ENCODE measurements at places on chromosomes 12 and 14.

GRCh38 chr12:119990382-119990874 lies 1.4 kb downstream of the BICDL1 start:
- DNase-seq, result no peak

DNA sequence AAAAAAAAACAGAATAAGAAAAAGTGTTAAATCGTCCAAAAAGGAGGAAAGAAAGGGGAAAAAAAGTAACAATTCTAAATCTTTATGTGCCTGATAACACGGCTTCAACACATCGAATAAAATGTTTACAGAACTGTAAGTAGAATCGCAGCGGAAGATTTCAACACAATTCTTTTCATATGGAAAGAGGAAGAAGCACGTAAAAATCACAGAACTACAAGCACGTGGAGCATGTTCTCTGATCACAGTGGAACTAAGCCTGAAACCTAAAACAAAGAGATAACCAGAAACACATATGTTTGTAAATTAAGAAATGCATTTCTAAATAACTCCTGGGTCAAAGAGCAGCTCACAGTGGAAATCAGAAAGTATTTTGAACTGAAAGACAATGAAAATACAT lies 8.7 kb downstream of the CLEC7A start:
- no peak for DNase-seq

GRCh38 chr12:104049278-104049902 lies 597 bp downstream of the GLT8D2 start:
- peak; percentile 74 for DNase-seq

DNA sequence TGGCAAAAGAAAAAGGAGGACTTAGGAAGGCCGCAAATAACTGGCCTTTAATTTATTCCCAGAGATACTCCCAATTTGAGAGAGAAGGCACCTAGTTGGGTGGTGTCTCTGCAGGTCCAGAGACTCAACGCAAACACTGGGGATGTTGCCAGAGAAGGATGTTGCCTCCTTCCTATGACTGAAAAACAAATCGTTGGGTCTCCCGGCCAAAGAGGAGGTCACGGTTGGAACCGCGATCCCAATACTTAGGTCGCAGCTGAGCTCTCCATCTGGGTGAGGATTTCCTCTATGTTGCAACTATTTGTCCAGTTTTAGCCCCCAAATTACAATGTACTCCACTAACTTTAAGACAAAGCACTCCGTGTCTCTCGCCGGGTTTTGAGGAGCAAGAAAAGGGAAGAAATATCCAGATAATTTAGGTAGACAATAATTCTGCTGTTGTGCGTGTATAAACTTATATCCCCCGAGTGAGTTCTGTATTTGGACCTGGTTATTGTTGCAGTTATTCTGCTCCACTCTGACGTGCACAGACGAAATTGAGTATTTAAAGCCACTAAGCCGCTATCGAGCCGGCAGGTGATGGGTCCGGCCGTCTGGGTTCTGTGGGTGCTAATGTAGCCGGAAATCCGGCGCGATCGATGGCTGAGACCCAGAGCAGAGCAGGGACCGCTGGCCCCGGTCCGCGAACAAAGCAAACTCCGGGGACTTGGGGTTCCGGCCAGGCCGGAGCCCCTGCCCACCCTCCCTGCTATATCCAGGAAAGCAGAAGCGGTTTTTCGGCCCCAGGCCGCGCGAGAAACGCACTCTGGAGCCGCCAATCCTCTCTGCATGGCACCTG lies 5.7 kb downstream of the HOXC12 start:
- no peak for DNase-seq

- peak; percentile 49 for DNase-seq
Observed at GRCh38 chr12:108691998-108692808, 39.1 kb downstream of the CORO1C start.

DNA sequence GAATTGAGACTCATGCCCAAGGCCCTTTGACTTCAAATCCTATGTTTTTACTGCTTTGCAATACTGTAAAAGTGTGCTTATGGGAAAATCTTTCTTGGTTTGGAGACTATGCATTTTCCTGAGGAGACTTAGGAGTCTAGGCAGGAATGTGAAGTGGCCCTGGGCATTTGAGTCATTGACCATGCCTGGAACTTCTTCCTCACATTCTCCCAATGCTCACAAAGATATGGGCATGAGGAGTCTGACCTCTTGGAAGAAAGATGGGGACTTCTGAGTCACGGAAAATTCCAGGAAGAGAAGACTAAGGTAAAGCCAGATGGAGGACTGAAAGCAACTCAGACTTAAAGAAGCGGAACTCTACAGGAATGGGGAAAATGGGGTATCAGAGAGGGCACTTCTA lies 38.2 kb upstream of the ZNF641 start:
- peak; percentile 73 for DNase-seq

- no peak for DNase-seq
Observed at GRCh38 chr12:55637467-55637866, 775 bp downstream of the OR10P1 start.

GRCh38 chr14:68820119-68820518 lies 27.3 kb upstream of the ZFP36L1 start:
- no peak for DNase-seq

DNA sequence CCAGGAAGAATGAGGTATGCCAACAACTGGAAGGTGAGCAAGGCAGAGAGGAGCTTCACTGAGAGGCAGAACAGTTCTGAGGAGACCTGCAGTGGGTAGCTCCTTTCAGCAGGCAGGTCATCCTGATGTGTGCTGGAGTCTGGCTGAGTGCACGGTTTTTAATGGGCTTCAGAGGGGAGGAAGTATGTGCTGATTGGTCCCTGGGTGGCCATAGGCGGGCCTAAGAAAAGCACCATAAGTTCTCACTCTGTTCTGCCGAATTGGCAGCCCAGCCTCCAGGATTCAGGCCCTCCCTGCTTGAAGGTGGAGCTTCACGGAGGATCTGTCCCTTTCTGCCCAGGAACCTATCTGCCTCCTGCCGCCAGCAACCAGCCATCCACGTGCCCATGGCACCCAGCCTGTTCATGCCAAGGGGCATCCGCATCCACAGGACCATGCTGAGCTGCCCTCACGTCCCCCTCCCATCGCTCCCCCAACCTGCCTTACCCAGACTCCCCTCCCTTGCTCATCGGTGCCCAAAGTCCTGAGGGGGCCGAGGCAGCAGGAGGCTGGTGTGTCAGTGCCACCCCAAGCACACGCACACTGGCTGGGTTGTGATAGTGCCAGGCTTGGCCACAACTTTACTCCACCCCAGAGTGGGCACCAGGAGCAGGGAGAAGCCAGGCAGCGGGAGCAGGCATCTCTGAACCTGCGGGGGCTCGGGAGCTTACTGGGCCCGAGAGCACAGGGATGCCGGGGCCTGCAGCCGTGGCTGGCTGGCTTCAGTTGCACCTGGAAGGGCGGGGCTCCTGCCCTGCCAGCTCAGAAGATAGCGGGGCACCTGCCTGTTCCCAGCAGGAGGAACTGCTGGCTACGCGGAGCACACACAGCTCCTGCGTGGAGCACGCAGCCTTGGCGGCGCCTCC lies 608.4 kb upstream of the FOXG1 start:
- no peak for DNase-seq

DNA sequence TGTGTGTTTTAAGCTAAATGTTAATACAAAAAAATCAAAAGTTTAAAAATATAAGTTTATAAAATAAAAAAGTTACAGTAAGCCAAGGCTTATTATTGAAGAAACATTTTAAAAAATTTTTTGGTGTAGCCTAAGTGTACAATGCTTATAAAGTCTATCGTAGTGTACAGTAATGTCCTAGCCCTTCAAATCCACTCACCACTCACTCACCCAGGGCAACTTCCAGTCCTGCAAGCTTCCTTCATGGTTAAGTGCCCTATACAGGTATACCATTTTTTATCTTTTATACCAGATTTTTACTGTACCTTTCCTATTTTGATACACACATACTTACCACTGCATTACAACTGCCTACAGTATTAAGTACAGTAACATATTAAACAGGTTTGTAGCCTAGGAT lies 11.9 kb downstream of the UBE2N start:
- DNase-seq, result no peak

GRCh38 chr12:78430551-78430950 lies 434.0 kb upstream of the SYT1 start:
- no peak for DNase-seq

DNA sequence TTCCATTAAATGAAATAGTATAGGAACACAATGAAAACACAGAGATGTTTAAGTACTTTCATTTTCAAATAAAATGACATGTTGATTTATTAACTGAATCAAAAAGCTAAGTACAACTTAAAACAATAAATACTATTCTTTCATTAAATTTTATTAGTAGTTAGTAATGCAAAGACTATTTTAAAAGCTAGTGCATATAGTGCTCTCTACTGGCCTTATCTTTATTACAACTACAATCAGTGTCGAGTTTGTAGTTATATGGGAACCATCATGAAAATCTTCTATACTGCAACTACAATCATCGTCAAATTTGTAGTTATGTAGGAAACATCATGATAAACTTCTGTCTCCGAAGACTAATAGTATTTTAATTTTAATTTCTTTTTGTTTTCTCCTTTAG lies 8.9 kb upstream of the LIN7A start:
- peak; percentile 56 for DNase-seq

- no peak for DNase-seq
Observed at GRCh38 chr12:91982946-91983345, 162.7 kb downstream of the BTG1 start.

DNA sequence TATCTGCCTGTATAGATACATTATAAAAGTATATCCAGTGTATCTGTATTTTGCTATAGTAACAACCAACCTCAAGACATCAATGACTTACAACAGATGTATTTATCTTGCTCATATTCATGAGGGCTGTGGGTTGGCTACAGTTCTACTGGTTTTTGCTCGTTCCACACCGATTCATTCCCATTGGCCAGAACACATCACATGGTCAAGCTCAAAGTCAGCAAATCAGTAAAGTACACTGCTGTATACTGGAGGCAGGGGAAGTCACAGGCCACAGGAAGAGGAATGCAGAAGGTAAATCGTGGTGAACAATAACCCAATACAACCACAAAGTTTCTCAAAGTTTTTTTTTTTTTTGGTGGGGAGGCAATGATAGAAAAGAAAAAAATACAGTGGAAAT lies 180.0 kb upstream of the CDKN3 start:
- DNase-seq, result no peak

GRCh38 chr14:21525571-21525961 lies 580 bp downstream of the SALL2 start:
- DNase-seq, result peak; percentile 19

DNA sequence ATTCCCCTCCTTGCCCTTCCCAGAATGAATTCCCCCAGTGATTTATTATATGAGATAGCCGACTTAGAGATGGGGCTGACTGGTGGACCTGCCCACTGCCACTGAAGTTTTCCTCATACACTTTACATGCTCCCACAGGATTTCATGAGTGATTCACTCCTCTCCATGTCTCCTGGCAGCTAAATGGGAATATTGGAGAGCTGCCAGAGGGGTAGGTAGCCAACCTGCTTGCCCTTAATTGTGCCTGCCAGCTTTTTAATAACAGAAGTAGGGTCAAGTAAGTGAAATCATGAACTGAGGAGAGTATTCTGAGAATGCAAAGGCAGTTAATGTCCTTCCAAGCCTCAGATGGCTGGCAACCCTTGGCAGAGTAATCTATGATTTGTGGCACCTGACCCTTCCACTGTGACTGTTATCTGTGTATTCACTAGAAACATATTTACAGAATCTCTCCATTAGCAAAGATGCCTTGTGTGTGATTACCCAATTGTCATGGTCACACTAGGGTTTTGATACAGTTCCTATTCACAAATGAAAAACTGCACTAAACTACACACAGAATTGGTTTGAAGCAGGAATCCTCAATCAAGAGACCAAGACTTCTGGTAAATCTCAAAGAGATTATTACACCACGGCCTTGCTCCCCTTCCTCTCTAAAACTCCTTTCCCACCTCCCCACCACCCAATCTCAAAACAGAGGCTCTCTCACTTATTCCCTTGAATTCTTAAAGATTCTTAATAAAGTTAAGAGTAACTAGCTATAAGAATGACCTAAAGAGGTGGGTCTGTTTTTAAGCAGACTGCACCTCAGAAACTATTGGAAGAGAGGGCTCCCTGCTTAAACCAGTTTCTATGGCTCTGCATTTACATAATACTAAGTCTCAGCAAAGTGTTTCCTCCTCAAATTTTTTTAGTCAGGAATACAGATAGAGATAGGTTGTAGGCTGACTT lies 17.2 kb downstream of the NKX2-1 start:
- no peak for DNase-seq

DNA sequence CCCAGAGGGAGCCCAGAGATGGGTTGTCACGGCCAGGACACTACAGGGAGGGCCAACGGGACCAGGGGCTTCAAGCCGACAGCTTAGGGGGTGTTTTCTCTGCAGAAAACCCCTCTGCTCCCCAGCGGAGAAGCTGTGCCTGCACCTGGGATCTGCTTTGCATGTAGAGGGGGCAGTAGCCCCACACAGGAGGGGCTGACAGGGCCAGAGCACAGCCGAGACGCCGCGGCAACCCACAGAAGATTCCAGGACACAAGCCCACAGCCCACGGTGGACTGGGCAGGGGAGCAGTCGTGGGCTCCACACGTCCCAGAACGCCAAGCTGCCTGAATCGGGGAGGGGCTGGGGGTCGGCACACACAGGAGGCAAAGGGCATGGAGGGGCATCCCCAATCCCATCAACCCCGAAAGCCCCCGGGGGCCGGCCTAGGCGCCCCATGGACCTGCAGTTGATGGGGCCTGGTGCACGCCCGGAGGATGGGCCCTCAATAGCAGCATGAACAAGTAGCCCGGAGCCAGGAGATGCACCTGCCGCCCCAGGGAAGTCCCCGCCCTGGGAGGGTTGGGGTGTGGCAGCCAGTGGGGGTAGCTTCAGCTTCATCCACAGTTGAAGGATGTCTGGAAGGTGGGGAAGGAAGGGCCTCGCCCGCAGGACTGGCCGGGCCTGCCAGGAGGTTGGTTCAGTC lies 30.5 kb upstream of the TMEM179 start:
- no peak for DNase-seq

DNA sequence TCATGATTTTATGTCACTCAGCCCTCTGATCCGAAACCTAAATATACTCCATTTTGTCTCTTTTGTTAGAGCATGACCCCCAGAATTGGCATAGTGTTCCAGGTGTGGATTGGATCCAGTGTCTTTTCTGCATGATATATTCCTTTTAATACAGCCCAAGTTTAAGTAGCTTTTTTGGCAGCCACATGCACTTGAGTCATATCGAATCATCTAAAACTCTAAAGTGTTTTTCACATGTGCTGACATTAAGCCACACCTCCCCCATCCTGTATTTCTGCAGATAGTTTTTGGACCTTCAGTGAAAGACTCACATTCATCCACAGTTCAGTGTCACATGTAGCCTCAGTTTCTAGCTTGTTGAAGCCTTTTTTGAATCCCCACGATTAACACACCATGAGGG lies 30.6 kb downstream of the BORCS5 start:
- peak; percentile 75 for DNase-seq

- no peak for DNase-seq
Observed at GRCh38 chr12:112489456-112489855, 70.7 kb downstream of the PTPN11 start.

GRCh38 chr12:60539592-60539991 lies 943.8 kb downstream of the SLC16A7 start:
- no peak for DNase-seq

DNA sequence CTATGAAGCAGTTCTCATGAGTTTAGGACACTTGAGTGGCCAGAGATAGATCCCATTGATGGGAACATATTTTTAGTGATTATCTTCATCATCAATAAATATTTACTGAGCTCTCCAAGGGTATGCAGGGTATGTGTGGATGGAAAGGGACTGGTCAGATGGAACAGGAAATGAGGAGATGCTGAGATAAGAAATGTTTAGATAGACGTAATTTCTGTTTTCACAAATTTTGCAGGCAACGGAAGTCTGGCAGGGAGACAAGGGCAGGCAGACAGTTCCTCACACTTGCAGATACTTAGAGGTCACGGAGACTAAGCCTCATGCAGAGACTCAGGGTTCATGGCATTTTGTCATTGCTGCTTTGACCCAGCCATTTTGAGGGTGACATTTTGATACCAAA lies 24.3 kb downstream of the BCL2L14 start:
- DNase-seq, result peak; percentile 31

Data from fibroblast of lung (primary cell).